ENCODE measurements at places on chromosomes 13 and 19. TPM values are rescaled to one million over a fixed set of nuclear protein-coding genes. Genes with fewer than 3 reads are reported as not detected.

Gene CCL25
- total RNA-seq: not detected

Gene RASGRP4
- total RNA-seq: 0.61 TPM

Gene SH2D3A
- total RNA-seq: not detected

Gene QPCTL
- 0.87 TPM for total RNA-seq

Gene EXOC3L2
- total RNA-seq: not detected

Gene KCTD4
- not detected for total RNA-seq

Gene ZNF614
- 3.9 TPM for total RNA-seq

DNA sequence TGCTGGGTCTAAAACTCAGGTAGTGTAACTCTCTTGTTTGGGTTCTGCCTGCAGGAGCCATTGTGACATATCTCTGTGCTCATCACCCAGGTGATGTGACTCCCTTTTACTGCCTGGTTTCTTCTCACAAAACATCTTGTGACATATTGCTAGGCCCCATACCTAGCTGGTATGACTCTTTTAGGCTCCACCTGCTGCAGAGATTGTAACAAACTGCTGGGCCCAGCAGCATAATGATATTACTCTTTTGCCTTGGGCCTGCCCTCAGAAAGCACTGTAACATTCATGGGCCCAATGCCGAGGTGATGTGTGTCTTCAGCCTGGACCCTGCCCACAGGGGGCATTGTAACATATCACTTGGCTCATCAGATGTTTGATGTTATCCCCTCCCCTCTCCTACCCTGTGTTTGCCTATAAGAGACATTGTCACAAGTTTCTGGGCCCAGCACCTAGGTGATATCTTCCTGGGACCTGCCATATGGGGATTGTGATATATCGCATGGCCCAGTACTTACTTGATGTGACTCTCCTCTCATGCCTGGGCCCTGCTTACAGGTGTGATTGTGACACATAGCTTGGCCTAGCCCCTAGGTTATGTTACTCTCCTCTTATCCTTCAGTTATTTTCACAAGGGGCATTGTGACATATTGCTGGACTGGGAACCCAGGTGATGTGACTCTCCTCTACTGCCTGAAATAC, 18.0 kb upstream of the ZNF681 start:
- no peak for DNase-seq

- no peak for DNase-seq
Observed at GRCh38 chr13:46858163-46858562, 38.7 kb downstream of the HTR2A start.

DNA sequence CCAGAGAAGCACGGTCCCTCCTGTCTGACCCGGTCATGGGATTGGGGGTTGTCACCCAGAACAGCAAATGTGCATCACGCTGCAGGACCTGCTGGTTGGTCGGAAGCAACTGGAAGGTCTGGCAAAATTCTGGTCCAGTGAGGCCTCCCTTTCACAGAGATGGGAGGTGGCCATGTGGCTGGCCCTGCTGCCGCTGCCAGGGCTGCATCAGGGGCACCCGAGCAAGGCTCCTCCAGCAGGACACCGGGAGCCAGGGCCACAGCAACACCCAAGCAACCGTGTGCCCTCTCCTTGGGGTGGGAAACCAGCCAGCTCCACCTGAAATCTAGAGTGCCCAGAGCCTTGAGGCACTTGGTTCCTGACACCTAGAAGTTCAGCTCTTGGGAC, 11.5 kb upstream of the GAS6 start:
- no peak for DNase-seq

- DNase-seq: no peak
Observed at GRCh38 chr13:112248862-112249592, 127.1 kb upstream of the SPACA7 start.

DNA sequence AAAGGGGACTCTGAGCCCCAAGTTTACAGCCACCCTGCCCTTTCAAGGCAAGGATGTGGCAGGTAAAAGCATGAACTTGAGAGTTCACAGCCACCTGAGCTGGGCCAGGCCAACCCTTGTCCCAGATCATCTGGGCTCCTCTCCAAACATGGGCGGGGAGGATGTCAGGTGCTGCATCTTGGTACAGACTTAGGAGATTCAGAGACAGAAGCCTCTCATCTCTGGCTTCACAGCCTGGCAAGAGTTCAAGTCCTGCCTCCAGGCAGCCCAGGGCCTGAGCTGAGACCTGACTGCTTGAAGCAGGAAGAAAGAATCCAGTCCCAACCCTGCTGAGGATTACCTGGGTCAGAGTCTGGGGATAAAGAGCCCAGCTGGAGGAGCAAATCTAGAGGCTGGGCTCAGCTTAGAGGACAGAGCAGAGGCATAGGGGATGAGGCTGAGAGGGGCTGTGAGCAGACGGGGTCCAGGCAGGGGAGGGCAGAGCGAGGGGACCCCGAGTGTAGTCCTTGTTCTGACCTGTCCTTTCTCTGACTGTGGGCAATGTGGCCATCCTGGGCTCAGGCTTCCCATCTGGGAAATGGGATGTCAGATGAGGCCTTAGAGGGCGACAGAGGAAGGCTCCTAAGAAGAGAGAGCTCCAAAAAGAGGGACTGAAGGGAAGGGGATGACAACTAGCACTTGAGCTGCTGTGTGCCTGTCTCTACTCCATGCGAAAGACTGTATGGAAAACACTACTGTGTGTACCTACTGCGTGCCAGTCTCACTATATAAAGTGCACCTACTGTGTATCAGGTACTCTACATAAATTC, 6.6 kb upstream of the OR10H5 start:
- DNase-seq: no peak

GRCh38 chr13:25225970-25226369, 53.9 kb upstream of the AMER2 start:
- no peak for DNase-seq

GRCh38 chr19:36121486-36122124, 6.3 kb downstream of the TBCB start:
- DNase-seq: no peak

DNA sequence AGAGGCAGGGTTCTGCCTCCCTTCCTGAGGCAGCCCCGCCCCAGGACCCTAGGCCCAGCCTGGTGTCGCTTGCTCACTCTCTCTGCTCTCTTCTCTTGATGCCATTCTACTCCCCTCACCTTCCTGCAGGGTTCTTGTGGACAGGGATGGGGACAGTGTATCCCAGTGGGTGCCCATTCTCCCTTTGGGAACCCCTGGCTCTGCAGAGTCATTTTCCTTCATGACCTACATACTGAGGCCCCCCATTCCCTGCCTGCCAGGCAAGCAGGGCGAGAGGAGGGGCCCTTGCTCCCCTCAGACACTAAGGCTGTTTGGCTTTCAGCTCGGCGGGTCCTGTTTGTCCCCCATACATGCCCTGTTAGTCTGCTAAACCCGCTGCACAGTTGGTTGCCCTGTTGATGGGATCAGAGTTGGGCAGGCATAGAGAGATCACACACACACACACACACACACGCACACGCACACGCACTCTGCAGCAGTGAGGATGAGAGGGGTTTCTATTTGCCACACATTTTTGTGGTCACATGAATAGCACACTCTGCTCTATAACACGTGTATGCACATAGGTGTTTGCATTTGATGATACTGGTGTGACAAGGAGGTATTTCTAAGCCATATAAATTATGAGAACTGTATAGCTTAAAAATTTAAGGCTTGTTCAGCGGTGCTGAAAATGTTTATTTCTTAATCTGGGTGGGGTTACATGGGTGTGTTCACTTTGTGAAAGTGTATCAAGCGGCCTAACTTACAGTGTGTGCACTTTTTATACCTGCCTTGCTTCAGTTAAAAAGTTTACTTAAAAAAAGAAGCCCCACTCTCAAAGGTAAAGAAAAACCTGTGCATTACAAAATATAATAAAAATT, 20.3 kb downstream of the NFIX start:
- DNase-seq: no peak

All from gastrocnemius medialis (tissue), 4 donors.